ENCODE measurements at places on chromosomes 6 and 20.

DNA sequence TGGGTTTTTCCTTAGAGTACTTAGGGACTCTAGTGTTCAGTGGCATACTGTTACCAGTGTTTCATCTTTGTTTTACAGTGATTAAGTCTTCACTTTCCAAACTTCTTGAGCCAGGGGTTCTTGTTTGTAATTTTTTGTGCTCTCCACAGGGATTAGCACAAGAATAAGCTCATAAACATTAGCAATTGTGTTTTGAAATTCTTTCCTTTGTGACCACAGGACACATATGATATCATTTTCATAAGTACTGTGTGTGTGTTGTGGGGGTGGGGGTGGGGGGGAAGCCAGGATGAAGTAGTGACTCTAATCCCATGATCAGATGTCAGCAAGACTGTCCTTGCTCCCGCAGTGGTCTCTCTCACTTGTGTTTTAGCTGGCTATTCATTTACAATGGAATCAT, 101.5 kb upstream of the SCP2D1 start:
- DNase-seq = no peak

GRCh38 chr6:14192216-14192788, 74.7 kb downstream of the CD83 start:
- DNase-seq = no peak

DNA sequence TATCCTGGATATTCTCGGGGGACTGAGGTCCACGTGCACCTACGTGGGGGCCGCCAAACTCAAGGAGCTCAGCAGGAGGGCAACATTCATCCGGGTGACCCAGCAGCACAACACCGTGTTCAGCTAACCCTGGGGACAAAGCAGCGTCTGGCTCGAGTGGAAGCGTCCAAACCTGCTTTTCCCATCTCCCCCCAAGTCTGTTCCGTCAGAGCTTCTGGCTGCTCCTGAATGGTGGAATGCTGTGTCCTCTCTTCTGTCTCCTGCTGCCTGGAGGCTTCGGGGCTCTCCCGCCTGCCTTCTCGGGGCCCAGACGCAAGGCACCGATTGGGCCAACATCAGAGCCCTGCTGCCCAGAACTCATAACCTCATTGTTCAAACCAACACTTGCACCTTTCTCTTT, 56.7 kb downstream of the GMPR start:
- no peak for DNase-seq

DNA sequence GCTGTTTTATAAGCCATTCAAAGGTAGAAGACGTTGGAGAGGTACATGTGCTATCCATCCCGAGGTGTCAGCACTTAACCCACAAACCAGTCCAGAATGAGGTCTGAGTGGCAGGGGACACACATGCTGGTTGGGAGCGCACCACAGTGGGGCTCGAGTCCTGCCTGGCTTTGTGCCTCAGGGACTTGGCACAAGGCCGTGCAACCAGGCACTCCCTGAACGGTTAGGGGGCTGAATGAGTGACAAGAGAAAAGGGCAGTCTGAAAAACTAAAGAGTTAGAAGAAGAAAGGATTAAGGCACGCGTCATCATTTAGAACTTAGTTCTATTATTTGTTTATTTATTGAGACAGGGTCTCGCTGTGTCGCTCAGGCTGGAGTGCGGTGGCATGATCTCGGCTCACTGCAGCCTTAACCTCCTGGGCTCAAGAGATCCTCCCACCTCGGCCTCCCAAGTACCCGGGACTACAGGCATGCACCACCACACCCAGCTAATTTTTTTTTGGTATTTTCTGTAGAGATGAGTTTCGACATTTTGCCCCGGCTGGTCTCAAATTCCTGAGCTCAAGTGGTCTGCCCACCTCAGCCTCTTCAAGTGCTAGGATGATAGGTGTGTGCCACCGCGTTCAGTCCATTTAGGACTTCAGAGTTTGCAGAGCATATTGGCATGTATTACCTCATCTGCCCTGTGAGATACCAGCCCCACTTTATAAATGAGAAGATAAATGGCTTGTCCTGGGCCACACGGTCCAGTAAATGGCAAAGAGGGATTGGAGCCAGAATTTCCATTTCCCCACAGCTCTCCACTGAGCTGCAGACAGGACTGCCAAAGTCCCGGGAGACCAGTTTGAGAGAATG, 47.4 kb upstream of the IRF4 start:
- DNase-seq = no peak

DNA sequence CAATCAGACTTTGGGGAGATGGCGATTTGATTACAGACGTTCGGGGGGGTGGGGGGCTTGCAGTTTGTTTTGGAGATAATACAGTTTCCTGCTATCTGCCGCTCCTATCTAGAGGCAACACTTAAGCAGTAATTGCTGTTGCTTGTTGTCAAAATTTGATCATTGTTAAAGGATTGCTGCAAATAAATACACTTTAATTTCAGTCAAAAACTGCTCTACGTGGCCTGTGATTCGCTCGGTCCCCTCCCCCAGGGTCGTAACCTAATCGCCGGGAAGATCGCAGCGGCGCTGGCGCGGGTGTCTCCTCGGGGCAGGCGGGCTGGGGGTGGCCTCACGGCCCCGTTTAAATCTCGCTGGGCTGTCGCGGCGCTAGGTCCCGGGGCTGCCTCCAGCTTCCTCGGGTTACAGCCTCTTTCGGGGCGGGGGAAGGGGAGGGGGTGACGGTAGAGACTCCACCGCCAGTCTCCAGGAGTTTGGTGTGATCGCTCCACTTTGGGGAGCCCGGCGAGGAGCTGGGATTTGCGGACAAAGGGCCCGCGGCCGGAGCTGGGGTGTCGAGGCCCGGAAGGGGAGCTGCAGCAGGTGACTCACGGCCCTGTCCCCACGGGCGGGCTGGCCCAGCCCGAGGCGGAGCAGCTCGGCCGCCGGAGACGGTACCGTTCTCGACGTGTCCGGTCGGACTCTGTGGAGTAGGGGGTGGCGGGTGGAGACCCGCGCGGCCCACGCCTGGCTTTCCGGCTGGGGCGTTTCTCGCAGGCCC, 4.2 kb downstream of the FOXC1 start:
- no peak for DNase-seq

- DNase-seq = no peak
Measured at GRCh38 chr6:75065523-75065922, 140.3 kb downstream of the COL12A1 start.

GRCh38 chr6:155254139-155254538, 9.7 kb upstream of the CLDN20 start:
- DNase-seq = no peak

- DNase-seq = no peak
Measured at GRCh38 chr6:74610352-74610751, 595.5 kb downstream of the COL12A1 start.

DNA sequence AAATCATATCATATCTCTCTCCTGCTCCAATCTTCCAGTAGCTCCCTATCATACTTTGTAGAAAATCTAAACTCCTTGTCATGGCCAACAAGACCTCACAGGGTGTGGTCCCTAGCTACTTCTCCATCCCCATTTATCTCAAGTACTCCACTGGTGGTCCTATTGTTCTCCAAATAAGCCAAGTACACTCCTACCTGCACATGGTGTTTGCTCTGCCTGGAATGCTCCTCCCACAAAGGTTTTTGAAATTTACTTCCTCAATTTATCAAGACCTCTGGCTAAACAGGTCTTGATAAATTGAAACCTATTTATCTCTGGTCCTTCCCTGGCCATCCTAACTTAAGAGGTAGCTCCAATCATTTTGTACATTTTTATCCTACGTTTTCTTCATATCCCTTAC, 12.1 kb downstream of the TMX4 start:
- no peak for DNase-seq

DNA sequence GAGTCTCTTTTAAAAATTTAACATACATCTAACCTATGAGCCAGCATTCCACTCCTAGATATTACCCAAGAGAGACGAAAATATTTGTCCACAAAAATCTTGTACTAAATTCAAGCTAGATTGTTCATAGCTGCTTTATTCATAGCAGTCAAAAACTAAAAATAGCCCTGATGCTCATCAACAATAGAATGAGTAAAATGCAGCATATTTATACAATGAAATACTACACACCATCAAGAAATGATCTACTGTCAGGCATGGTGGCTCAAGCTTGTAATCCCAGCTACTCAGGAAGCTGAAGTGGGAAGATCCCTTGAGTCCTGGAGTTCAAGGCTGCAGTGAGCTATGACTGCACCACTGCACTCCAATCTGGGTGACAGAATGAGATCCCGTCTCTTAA, 22.0 kb upstream of the SRC start:
- no peak for DNase-seq

GRCh38 chr6:33880766-33881165, 77.0 kb upstream of the MLN start:
- no peak for DNase-seq

GRCh38 chr6:18390476-18390875, 3.3 kb downstream of the RNF144B start:
- DNase-seq = no peak

DNA sequence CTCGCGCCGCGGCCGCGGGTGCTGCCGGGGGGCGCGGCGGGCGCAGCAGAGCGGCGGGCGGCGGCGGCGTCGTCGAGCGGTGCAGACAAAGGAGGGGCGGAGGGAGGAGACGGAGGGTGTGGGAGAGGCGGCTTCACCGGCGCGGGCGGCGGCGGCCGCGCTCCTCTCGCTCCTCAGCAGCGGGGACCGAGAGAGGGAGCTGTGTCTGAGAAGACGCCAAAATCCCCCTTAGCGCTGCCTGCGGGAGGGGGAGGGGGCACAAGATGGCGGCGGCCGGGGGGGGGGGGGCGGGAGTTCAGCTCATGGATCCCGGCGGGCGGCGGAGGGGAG, 296 bp downstream of the ADNP start:
- no peak for DNase-seq

GRCh38 chr6:51273228-51273961, 454.7 kb downstream of the TFAP2B start:
- DNase-seq = no peak

DNA sequence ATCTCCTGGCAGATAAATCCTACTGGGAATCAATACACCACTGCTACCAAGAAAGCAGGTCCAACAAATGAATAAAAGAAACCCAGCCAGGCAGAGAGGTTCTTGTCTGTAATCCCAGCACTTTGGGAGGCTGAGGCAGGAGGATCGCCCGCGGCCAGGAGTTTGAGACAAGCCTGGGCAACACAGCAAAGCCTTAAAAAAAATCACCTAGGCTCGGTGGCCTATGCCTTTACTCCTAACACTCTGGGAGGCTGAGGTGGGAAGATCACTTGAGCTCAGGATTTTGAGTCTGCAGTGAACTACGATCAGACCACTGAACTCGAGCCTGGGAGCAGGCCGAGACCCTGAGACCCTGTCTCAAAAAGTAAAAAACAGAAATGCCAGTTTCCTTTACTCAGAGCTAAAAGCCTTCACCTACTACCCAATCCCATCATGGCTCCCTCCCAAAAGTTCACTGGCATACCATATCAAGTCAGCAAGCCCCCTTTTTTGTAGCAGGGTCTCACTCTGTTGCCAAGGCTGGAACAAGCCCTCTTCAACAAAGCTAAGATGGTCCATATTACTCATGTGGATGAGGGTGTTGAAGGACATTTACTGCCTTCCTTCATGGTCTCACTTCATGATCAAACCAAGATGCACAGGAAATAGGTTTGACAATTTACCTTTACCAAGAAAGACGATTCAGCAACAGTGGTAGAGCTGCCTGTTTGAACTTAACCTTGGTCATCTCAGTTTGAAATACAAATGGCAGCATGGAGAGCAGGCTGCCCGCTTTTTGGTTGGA, 5.3 kb downstream of the SNX5 start:
- DNase-seq = no peak

DNA sequence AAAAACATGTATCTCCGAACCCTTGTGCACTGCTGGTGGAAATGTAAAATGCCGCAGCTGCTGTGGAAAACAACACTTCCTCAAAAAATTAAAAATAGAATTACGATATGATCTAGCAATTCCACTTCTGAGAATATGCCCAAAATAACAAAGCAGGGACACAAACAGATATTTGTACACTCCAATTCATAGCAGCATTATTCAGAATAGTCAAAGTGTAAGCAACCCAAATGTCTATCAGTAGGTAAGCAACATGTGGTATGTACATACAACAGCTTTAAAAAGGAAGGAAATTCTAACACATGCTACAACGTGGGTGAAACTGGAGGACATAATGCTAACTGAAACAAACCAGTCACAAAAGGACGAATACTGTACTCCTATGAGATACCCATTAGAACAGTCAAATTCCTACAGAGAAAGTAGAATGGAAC, 5.7 kb upstream of the RAB5IF start:
- DNase-seq = no peak
